ENCODE measurements at places on chromosomes 4 and X.

DNA sequence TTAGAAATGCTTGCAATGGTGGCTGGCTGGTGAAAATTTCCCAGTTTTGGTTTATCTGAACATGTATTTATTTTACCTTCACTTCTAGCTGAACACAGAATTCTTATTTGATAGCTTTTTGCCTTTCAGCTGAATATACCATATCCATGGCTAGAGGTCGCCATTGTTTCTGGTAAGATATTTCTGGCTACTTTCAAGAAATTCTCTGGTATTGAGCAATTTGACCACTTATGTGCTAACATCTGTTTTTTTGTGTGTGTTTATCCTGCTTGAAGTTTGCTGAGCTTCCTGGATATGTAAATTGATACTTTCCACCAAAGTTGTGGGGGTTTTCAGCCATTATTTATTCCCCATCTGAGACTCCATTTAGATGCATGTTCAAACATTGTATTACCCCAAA, 75.4 kb downstream of the FBXW7 start:
- DNase-seq, result no peak

- no peak for DNase-seq
These were observed 10.3 kb downstream of the PLCXD1 start for GRCh38 chrX:291411-291901.

DNA sequence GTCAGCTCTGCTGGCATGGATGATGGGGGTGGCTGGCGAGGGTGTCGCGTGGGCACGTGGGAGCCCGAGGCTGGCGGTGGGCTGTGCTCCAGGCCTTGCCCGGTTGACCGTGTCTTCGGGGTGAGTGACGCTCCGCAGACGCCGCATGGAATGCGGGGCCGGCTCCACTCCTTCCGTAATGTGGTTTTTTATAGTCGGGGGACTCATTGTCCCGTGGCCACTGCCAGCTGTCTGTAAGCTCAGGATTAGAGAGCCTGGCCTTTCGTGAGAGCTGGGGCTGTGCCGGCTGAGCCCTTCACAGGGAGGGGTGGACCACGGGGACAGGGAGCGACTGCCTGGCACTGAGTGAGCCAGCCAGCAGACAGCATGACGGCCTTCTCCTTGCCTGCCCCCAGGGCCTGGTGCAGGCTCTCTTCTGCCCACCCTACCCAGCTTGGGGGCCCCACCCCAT, 20.4 kb downstream of the DOK7 start:
- DNase-seq, result no peak

- DNase-seq, result no peak
These were observed 52.1 kb downstream of the PDGFRA start for GRCh38 chr4:54281054-54281766.

DNA sequence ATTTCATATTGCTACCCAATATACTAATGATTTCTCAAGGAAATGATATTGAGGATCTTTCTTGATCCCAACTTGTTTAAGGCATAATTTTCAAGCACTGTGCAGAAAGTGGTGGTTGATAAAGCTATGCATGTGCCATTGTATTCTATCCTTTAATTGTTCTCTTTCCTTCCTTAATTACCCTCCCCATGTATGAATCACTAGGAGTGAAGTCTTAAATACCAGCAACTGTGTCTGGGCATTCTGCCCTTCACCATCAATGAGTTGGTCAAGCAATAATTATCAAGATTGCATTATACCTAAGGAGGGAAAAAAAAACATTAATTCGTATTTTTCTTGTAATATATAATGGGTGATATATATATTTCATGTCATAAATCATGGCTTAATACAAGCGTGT, 111.8 kb upstream of the FRMPD4 start:
- no peak for DNase-seq
